ENCODE measurements at places on chromosomes 12 and 14.
A peak's percentile ranks its signal among the peaks of the same experiment; 100 is the strongest.

- no peak for DNase-seq
These were observed 93.1 kb downstream of the RMST start for GRCh38 chr12:97555547-97556187.

- no peak for DNase-seq
These were observed 22.7 kb downstream of the LRTM2 start for GRCh38 chr12:1842905-1843640.

DNA sequence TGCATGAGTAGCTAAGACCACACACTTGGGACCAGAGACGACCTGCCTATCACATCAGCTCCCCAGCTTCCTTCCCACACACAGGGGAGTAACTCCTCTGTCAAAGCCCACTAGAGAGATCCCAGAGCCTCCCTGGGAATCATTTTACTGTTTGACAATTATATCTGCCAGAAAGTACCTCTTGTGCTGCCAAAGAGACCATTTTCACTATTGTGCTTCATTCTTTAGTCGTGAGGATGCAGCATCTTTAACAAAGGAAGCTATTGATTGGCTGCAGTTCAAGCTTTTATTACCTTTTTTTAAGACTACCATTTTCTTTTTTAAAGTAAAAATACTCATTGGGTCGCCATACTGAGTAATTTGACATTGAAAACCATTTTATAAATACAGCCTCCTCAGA is 194.5 kb upstream of the RGS6 start:
- DNase-seq: no peak

DNA sequence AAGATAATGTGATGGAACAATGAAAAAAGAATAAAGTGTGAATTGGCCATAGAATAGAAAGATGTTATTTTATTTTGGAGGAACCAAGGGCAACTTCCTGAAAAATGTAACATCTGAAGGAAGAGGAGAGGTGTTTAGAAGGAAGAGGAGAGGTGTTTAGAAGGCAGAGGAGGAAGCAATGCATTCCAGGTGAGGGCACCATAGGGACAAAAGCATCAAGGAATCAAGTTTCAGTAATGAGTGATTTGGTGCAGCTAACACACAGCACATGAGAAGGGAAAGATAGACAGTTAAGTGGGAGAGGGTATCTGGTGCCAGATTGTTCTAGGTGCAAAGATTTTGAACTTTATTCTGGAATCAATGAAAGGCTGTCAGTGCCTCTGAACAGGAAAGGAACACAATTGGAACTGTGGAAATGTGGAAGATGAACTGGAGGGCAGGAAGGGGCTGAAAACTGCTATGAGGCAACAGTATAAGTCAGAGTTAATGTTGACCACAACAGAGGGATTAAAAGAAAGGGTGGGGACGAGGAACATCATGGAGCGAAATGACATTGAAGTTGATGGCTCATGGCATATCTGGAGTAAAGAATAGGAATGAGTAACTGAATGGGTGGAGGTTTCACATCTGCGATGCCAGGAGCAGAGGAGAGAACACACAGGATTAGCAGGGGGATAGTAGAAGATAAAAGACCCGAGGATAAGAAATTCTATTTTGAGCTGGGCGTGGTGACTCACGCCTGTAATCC is 326.6 kb downstream of the LRIG3 start:
- DNase-seq: no peak

- DNase-seq: no peak
These were observed 105.2 kb downstream of the BICD1 start for GRCh38 chr12:32211900-32212156.

DNA sequence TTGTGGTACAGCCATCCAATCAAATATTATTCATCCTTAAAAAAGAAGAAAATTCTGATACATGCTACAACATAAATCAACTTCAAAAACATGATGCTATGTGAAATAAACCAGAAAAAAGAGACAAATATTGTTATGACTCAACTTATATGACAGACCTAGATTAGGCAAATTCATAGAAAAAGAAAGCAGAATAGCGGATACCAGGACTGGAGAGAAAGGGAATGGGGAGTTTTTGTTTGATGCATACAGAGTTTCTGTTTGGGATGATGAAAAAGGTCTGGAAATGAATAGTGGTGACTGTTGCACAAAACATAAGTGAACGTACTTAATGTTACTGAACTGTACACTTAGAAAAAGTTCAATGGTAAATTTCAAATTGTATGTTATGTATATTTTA is 82.3 kb downstream of the SPPL3 start:
- DNase-seq: no peak

DNA sequence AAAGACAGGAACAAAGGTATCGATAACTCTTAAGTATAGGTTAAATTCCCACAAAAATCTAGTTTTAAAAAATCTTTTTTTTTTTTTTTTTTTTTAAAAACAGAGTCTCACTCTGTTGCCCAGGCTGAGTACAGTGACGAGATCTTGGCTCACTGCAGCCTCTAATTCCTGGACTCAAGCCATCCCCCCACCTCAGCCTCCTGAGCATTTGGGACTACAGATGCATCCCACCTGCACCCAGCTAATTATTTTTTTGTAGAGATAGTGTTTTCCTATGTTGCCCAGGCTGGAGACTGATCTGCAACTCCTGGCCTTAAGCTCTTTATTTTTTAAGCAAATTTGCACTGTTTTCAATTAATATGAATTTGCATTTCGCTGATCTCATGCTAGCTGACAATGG is 9.8 kb downstream of the PSEN1 start:
- DNase-seq: no peak

DNA sequence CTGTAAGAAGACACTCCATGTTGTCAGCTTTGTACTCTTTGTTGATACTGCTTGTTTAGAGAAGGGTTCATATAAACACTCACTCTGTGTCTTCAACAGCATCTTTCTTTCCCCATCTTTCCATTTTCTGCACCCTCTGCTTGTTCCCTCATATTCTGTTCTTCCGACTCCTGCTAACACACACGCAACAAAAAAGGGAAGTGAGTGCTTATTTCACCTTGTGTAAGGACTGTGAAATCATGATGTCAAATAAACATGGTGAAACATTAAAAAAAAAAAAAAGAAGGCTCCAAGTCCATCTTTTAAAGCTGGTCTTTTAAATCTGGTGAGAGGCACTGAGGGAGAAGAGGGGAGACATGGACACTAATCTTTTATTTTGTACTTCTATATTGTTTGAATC is 145.4 kb downstream of the RPAP3 start:
- no peak for DNase-seq

DNA sequence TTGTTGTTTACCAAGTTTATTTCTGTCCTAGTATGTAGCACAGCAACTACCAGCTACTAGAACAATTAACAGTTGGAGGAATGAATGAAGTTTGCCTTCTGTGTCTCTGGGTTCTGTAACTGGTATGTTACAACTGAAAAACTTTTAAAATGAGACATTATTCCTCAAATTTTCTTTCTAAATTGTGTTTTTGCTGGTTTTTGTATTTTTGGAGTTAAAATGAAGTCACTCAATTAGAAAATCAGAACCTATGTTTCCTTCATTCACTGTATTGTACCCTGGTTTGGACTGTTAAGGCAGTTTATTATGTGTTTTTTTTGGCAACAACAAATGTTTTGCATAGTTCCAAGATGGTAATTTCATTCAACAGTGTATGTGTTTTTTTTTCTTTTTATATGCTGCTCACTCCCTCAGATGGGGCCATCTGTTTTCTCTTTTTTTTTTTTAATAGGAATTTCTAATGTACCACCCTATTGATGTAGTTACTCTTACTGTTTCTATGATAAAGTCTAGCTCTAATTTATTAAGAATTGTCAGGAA is 30.2 kb upstream of the EVL start:
- no peak for DNase-seq

DNA sequence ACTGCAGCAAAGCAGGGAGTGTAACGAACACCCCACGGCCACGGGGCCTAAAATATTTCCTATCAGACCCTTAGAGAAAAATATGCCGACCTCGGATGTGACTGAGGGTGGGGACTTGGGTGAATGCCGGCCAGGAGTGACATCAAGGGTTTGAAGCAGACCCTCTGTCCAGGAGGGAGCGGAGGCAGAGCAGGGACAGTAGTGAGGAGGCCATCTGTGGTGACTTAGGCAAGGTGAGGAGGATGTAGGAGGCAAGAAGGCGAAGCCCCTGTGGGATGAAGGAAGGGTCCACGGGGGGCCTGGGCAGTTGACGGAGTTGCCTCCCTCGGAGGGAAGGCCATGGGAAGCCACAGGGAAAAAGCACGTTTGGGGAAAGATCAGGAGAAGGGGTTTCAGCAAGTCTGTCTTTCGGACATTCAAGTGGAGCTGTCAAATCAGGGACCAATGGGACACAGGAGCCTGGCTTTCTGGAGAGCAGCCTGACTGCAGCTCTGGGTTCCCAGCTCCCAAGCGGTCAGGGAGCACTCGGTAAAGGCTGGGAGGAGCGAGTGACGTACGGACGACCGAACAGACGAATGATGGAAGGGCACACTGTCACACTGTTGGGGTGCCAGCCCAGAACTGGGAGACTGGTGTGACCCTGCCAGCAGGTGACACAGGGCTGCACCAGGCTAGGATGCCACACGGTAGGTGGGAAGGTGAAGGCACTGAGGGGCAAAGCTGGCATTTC is 74.3 kb downstream of the MOK start:
- no peak for DNase-seq

DNA sequence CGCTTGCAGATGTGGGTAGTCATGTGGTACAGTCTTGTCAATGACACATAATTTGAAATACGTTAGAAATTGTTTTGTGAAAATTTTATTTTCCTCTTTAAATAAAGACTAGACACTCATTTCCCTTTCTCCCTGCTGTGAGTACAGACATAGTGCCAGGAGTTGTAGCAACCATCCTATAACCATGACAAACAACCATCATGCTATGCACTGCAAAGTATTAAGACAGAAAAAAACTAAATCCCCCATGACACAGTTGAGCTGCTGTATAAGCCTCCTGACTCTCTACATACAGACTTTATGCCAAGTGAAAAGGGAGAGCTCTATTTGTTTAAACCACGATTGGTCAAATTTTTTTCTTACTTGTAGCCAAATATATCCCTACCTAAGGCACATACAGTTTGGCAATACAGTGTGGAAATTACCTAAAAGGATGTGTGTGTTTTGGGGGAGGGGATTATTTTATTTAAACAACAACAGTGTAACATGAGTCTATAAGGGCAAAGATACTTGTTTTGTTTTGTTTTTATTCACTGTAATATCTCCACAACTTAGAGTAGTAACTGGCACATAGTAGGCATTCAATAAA is 45.0 kb upstream of the KRR1 start:
- peak; percentile 5 for DNase-seq

- DNase-seq: peak; percentile 79
These were observed 5.5 kb downstream of the AJUBA start for GRCh38 chr14:22976620-22977433.

- DNase-seq: peak; percentile 33
These were observed 37.1 kb downstream of the RIMKLB start for GRCh38 chr12:8734873-8735381.

- no peak for DNase-seq
These were observed 428.3 kb downstream of the DIO2 start for GRCh38 chr14:79783041-79783440.

- DNase-seq: no peak
These were observed 137.2 kb upstream of the ARHGAP5 start for GRCh38 chr14:31939934-31940333.

- DNase-seq: peak; percentile 95
These were observed 5.5 kb downstream of the KRT80 start for GRCh38 chr12:52186118-52186840.

GRCh38 chr14:97827746-97828145 is 1030.6 kb downstream of the VRK1 start:
- DNase-seq: no peak
